ENCODE measurements at places on chromosomes 2 and 18.
A peak's percentile ranks its signal among the peaks of the same experiment; 100 is the strongest.

- no peak for DNase-seq
Measured at GRCh38 chr2:125564471-125564870, 1091.5 kb upstream of the GYPC start.

DNA sequence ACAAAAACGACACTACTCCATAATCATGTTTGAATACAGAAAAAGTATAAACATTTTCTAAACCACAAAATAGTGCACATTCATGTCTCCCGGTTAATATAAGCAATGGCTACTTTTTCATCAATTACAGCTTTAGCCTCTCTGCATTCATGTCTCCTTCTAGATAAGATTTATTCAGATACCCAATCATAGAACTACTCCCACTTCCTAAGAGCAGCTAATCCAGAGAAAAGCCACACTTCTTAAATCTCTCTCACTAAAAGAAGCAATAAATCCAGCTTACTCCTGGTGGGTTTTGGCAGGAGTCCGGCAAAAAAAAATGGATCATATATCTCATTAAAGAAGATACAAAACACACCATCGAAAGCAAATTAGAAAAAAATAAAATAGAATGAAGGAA is 20.1 kb downstream of the DSEL start:
- no peak for DNase-seq

- no peak for DNase-seq
Measured at GRCh38 chr2:34848691-34849090, 1249.6 kb upstream of the FAM98A start.

DNA sequence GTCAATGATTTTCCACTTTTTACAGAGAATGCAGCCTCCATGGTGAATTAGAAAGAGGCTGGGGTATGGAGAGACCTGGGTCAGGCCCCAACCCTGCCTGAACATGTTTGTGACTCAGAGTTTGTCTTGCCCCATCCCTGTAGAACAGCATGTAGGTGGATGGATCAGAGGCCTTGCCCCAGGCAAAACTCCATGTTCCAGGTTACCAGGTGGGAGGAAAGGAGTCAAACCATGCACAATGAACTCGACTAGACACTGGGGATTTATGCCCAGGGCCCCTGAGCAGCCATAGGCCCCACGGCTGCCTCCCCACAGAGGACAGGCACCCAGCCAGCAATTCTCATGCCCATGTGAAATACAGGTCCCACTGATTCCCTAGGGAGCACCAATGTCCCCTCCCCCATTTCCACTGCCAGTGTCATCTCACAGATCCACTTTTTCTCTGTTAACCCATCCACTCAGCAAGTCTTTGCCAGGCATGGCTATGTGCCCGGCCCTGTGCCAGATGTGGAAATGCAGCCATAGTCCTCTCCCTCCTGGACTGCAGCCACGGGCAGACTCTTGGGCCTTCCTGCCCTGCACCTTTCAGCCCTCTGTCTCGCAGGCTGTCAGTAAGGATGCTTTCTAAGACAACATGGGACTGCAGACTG is 737.8 kb upstream of the HS6ST1 start:
- no peak for DNase-seq

DNA sequence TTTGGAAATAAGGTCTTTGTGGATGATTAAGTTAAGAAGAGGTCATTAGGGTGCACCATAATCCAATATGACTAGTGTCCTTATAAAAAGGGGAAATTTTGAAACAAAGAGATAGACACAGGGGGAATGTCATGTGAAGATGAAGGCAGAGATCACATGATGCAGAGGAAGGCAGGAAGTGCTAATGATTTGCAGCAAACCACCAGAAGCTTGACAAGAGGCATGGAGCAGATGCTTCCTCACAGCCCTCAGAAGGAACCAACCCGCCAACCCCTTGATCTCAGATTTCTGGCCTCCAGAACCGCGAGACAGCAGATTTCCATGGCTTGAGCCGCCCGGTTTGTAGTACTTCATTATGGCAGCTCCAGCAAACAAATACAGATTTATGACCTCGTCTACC is 17.4 kb upstream of the SMARCAL1 start:
- peak; percentile 84 for DNase-seq

DNA sequence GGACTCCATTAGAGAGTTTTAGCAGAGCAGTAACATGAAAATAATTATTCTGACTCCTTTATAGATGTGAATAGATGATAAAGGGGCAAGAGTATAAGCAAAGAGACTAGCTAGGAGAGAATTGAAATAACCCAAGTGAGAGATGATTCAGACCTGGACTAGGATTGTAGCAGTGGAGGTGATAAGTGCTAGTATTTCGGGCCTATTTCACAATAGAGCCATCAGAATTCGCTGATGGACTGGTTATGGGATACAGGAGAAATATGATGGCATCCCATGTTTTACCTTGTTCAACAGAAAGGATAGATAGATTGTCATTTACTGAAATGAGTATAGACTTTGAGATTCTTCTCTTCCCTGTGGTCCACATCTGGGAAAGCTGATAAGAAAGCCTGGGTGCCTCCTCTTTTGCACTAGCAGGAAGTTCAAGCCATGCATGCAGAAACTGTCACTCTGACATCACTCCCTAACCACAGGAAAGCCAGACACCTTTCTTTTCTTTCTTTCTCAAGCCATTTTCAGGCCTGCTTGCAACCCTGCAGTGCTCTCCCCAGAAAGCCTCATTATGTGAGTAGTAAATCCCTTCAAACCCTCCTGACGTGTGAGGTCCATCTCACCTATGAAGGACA is 25.3 kb downstream of the DYNAP start:
- DNase-seq, result no peak

- no peak for DNase-seq
Measured at GRCh38 chr2:23199115-23199918, 185.7 kb upstream of the KLHL29 start.

GRCh38 chr2:226798422-226799210 is 1.0 kb downstream of the IRS1 start:
- no peak for DNase-seq

GRCh38 chr2:39649511-39649910 is 16.2 kb upstream of the TMEM178A start:
- no peak for DNase-seq

DNA sequence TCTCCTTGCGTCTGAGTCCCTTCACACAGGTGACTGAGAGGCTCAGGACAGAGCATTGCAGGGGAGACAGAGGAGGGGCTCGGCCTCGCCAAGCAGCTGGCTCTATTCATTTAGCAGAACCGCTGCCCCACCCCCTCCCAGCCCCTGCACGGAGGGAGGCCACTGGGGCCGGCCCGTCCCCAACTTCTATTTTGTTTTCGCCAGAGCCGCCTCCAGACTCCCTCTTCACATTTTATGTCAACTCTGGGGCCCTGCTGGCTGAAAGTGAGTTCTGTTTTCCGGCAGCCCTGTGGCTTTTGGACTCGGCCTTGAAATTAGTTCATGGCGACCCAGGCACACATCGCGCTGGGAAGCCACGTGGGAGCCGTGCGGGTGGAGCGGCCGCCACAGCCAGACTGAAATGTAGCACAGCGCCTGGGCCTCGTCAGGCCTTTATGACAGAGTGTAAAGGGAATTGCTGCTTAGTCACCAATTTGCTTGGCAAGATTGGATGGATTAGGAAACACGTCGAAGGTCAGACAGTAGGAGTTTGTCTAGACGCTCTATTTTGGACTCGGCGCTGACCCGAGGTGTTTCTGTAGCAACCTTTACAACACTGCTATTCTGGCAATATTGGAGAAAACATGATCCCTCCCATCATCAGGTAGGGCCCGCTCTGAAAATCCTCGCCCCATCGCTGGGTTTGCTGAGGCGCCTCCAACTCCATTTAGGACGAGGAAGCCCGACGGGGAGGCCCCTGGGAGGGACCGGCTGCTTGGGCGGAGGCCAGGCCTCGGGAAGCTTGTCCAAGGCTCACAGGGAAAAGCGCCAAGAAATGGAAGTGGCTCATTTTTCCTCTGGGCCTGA is 90.7 kb upstream of the CTDP1 start:
- DNase-seq, result peak; percentile 66

DNA sequence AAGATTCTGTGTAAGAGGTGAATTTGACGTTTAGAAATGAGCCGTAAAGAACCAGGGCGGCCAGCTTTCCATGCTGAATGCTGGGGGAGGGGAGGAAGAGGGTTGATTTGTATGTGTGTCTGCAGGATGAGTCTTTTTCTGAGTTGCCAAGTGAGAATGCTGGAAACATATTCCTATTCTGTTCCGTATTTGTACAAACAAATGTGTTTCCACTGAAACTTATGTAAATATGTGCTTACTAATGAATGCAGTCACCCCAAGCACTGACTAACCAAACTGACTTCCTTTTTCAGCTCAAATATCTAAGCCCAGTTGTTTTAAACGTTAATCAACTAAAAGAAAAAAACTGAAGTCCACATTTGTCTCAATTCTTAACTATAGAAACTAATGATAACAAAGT is 74.9 kb upstream of the APCDD1 start:
- DNase-seq, result peak; percentile 55

DNA sequence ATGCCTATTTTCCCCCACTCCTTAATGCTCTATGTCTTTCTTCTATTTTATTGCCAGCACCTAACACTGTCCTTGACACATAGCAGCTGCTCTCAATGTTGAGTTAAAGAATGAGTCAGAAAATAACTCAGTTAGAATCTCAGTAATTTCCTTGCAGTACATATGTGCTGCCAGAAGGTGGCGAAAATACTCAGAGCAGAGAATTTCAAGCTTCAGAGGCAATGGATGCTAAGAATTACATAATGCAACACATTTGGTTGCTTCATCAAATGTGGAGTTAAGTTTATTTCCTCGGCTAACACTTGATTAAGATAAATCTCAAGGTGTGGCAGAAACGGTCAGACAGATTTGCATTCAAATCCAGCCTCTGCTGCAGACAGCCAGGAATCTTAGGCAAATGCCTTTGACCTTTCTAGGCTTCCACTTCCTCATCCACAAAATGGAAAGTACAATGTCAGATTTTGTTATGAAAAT is 105.6 kb downstream of the VSNL1 start:
- peak; percentile 91 for DNase-seq

GRCh38 chr2:15730545-15731212 is 139.0 kb downstream of the DDX1 start:
- peak; percentile 9 for DNase-seq

- DNase-seq, result no peak
Measured at GRCh38 chr2:71711133-71711855, 257.9 kb downstream of the DYSF start.

- no peak for DNase-seq
Measured at GRCh38 chr2:37226863-37227262, 4.5 kb downstream of the CEBPZ start.

Measured in inflammatory macrophage (primary cell).